Activated T-helper 1 cell treated with Interleukin-2 at 50 U/mL for 16 hours (primary cell): ENCODE measurements at places on chromosomes 1 and 21.

GRCh38 chr1:241332987-241333386 lies 24.0 kb downstream of the RGS7 start:
- no peak for DNase-seq

DNA sequence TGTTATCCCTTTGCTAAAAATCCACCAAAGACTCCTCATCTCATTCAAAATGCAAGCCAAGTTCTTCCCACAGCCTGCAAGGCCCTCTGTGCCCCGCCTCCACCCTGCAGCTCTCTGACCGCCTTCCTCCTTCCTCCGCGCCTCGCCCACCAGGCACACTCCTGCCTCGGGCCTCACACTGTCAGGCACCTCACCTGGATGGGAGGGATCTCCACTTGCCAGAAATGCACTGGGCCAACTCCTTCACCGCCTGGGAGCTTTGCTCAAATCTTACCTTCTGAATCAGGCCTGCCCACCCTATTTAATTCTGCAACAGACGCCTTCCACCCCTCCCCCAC lies 26.2 kb downstream of the PGBD5 start:
- DNase-seq = no peak

DNA sequence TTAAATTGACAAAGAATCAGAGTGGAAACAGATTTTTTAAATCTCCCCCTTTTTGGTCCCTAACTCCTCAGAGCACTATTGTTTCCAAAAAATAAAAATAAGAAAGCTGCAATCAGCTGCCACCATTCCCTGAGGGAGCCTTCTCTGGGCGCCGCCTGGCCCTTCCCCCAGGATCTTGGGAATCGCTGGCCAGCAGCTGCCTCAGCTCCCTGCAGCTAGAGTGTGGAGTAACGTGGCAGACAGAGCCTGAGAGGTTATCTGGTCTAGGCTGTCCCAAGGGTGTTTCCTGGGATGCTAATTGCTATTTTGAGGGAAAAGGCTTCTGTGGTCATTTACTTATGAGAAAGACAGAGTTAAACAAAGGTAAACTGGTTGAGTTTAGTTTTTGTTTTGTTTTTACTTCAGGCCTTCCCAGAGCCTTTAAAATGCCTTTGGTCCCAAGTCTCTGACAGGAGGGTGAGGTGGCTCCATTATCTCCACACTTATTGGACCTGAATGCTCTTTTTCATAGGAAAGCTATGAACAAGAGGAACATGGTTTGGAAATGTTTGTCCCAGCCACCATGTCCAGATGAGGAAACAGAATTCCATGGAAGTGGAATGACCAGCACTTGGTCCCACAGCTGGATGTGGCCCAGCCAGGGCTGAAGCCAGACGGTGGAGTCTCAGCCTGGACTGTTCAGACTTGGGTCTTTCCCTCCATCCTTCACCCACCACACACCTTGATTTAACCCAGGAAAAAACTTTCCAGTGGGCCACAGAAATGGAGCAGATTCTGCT lies 14.1 kb upstream of the KIAA1614 start:
- no peak for DNase-seq

- DNase-seq = peak; percentile 41
These were observed 4.5 kb downstream of the TTC24 start for GRCh38 chr1:156583821-156584622.

GRCh38 chr1:58781541-58782177 lies 2.2 kb downstream of the JUN start:
- DNase-seq = peak; percentile 27

GRCh38 chr1:206445911-206446356 lies 24.3 kb upstream of the IKBKE start:
- no peak for DNase-seq

DNA sequence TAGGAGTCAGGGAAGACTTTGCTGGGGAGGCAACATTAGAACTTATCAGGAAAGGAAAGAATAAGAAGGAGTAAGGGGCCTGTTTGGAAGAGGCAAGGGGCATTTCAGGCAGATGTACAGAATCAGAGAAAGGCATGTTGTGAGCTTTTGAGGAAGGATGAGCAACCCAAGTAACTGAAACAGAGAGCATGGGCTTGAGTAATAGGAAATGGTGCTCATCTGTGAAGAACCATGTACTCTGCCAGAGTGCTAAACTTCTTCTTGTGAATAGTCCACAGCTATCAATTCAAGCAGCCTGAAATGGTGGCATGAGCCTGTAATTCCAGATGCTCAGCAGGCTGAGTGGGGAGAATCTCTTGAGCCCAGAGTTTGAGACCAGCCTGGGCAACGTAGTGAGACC lies 19.2 kb upstream of the PIGK start:
- no peak for DNase-seq
